ENCODE measurements at places on chromosomes 13 and 19. TPM values are rescaled to one million over a fixed set of nuclear protein-coding genes. Genes with fewer than 3 reads are reported as not detected.

Gene RDH13
- 131 TPM for total RNA-seq

Gene TEX26
- not detected for total RNA-seq

Gene EEF2
- 2,137 TPM for total RNA-seq

Gene OR7C1
- total RNA-seq: 4.4 TPM

Gene IRGC
- not detected for total RNA-seq

Gene TTYH1
- total RNA-seq: 20.4 TPM

Gene PEG3
- total RNA-seq: 11.5 TPM

Gene GPR12
- total RNA-seq: 16.6 TPM

GRCh38 chr19:7550987-7551761 lies 15.7 kb downstream of the PNPLA6 start:
- DNase-seq: no peak

- no peak for DNase-seq
Observed at GRCh38 chr19:55471266-55471665, 5.2 kb upstream of the ZNF628 start.

GRCh38 chr19:49847731-49848696 lies 2.9 kb upstream of the PTOV1 start:
- DNase-seq: no peak

GRCh38 chr13:74274916-74275315 lies 140.7 kb upstream of the KLF12 start:
- DNase-seq: no peak

GRCh38 chr13:91946498-91947070 lies 548.2 kb downstream of the GPC5 start:
- DNase-seq: no peak

DNA sequence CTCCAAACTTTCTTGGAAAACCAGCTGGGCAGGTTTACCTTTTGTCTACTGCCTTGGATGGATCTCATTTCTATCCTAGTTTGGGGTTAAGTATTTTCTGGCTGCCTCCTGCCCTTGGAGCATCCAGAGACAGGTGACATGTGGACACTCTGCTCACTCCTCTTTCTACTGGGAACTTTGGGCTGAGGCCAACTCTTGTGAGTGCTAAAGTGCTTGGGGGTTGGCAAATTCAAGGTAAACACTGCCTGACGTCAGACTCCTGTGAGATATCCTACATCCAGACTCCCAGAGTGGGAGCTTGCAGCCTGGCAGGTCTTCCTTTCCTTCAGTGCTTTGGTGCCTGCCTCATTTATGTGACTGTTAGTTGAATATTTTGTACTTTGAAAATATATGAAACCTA lies 388.1 kb downstream of the KCNRG start:
- no peak for DNase-seq

GRCh38 chr13:109547942-109548341 lies 238.4 kb downstream of the IRS2 start:
- DNase-seq: no peak

GRCh38 chr13:61880578-61881283 lies 465.1 kb upstream of the PCDH20 start:
- DNase-seq: no peak

DNA sequence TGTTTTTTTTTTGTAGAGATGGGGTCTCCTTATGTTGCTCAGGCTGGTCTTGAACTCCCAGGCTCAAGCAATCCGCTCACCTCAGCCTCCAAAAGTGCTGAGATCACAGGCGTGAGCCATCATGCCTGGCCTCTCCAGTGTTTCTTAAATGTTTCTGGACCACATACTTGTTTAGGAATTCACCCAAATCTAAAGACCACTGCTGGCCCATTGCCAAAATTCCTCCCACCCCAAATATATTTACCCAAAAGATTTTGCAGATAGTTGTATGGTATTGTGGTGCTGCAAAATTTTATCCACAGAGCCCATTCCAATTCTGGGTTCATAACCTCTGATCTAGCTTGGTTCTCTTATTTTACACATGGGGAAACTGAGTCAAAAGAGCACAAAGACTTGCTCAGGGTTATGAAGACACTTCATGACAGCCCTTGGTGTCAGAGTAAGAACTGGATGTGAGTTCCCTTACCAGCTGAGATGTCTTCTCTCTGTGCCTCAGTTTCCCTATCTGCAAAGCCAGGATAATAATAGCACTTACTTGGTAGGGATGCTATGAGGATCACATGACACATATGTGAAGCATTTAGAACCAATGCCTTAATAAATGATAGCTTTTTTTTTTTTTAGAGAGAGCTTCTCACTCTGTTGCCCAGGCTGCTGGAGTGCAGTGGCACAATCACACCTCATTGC lies 10.9 kb downstream of the NFILZ start:
- DNase-seq: no peak

DNA sequence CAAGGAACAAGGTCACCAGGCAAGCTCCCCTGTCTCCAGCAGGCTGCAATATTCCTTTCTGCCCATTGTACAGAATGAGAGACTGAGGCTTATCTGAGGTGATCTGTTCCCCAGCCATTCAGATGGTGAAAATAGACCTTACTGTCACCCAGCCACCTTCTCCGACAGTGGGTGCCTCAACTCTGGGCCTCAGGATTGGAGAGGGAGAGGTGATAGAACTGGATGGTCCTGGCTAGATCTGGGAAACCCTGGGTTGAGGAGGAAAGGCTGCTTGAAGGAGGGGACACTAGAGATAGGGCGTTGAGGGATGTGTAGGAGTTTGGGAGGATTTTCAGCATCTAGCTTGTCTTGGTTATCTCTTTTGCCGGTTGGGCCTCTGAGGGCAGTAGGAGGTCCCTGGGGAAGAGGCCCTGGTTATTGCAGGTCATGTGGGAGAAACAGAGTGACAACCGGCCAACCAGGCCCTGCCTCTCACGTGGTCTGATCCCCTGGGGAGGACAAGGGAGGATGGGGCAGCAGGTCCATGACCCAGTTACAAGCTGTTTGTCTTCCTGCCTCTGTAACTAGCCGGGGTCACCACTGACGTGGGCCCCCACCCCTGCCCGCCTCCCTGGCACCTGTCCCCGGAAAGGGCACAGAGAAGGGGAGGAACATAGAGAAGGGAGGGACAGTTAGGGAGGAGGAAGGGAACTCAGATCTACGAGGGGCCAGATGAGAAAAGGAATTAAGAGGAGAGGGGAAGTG lies 8.2 kb downstream of the NFIC start:
- no peak for DNase-seq

GRCh38 chr19:11539495-11540365 lies 1.1 kb downstream of the CNN1 start:
- DNase-seq: no peak

- DNase-seq: no peak
Observed at GRCh38 chr13:34308725-34309124, 490.8 kb downstream of the RFC3 start.

DNA sequence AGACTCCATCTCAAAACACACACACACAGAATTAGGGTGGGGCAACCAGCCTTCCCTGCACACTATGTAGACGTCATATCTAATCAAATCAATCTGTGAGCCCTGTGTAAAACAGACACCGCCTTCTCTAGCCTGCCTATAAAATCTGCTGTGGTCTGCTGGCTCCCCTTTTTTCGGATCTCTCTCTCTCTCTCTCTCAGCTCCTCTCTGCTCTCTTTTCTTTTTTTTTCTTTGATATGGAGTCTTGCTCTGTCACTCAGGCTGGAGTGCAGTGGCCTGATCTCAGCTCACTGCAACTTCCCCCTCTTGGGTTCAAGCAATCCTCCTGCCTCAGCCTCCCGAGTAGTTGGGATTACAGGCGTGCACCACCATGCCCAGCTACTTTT lies 11.8 kb upstream of the CD70 start:
- no peak for DNase-seq

GRCh38 chr19:41958367-41959055 lies 610 bp downstream of the RABAC1 start:
- DNase-seq: peak; percentile 92

DNA sequence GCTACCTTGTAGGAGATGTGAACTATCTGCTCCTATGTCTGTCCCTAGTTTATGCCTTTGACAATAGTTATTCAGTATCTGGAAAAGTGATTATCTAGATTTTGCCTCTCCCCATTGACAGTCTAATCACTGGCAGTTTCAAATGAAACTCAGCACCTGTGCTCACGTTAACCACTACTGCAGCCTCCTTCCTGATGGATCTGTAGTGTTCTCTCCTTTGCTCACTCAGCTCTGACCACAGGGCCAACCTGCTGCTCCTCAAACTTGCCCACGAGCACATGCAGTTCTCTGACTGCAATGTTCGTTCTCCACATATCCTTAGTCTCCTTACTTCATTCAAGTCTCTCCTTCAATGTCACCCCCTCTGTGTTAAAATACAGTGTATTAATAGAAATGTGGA lies 230.1 kb downstream of the NHLRC3 start:
- DNase-seq: no peak

- DNase-seq: peak; percentile 80
Observed at GRCh38 chr19:58519087-58519354, 589 bp downstream of the ZBTB45 start.

DNA sequence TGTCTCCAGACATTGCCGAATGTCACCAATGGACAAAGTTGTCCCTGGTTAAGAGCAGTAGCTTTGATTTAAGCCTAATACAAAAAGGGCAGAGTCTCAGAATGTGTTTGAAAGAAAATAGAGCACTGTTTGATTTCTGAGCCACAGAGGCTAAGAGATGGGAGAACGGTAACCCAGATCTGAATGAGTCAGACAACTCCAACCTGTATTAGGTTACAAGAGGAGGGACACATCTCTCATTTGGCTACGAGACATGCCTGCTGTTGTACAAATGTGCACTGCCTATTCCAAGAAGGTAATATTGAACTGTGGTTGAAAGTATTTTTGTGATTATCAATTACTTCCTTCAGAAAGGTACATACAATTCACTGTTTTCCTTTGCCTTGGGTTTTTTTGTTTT lies 4.9 kb upstream of the HSPH1 start:
- no peak for DNase-seq
